Activated CD8-positive, alpha-beta memory T cell treated with anti-CD3 and anti-CD28 coated beads, Interleukin-2, amount 10 ng/mL, durations not matched to agents 7 days and 5 days (primary cell): ENCODE measurements at places on chromosomes 6 and 20. TPM values are rescaled to one million over a fixed set of nuclear protein-coding genes. Genes with fewer than 3 reads are reported as not detected.

The CCR6 gene
- total RNA-seq, result 9.1 TPM

The OXT gene
- total RNA-seq, result not detected

The PDE7B gene
- total RNA-seq, result 0.38 TPM

The NCOA6 gene
- 34.0 TPM for total RNA-seq

The KHDRBS2 gene
- total RNA-seq, result not detected

The TAAR9 gene
- total RNA-seq, result not detected

The BTN3A1 gene
- total RNA-seq, result 64.7 TPM

The CAP2 gene
- total RNA-seq, result not detected

The BCAS1 gene
- total RNA-seq, result 0.14 TPM

The MOXD1 gene
- total RNA-seq, result 0.45 TPM

The MYBL2 gene
- 114 TPM for total RNA-seq

The SLPI gene
- not detected for total RNA-seq

The SHLD1 gene
- 8.5 TPM for total RNA-seq

The SMLR1 gene
- total RNA-seq, result not detected

The KIF25 gene
- not detected for total RNA-seq

The DIDO1 gene
- 87.0 TPM for total RNA-seq

The BHLHE23 gene
- total RNA-seq, result not detected

The SIGLEC1 gene
- not detected for total RNA-seq
